Keratinocyte (primary cell): ENCODE measurements at places on chromosomes 2 and 18.

DNA sequence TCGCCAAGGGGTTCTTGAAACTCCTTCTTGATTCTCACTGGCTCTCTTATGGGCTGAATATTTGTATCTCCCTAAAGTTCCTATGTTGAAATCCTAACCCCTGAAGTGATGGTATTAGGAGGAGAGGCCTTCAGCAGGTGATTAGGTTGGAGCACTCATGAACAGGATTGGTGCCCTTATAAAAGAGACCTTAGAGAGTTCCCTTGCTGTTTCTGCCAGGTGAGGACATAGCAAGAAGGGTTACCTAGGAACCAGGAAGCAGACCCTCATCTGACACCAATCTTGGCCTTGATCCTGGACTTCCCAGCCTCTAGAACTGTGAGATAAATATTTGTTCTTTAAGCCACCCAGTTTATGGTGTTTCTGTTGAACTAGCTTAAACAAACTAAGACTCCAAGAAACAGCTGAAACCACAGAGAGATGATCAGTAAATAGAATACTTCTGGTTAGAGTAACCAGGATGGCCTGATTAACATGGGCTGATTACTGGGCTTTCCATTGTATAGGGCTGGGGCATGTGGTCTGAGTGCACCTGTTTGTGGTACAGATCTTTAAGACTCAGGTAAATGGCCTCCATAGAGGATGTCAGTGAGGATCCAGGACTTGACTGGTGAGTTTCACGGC, 7.7 kb upstream of the CDC42EP3 start:
- no peak for DNase-seq

- DNase-seq, result no peak
Measured at GRCh38 chr2:38416296-38417036, 39.4 kb upstream of the ATL2 start.

GRCh38 chr2:36960773-36961172, 5.6 kb downstream of the STRN start:
- DNase-seq, result no peak

DNA sequence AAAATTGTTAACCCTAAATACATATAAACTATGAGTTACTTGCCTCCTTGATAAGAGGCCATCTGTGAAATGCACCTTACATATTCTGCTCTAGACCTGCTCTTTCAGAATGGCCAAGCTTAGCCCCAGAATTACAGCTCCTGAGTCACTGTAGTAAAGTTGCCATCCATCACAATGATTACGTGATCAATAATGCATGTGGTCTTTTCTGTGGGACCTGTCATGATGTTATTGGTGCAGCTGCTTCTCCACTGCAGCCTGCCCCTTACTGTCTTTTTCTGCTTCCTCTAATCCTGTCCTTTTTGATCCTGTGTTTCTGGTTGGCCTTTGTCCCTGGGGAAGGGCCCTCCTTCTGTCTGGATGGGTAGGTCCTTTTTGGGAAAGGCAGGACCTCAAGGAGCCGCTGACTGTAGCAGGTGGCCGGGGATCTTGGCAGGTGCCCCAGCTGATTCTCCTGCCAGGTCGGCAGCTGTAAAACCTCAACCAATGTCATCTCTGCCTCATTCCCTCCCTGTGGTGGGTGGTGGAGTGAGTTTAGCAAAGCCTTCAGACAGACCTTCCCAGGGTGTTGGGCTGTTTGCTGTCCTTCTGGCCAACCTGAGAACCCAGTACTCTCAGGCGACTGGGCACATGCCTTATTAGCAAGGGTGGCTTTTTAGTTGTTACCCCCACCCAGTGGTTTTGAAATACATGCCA, 126.2 kb upstream of the EML6 start:
- DNase-seq, result no peak

DNA sequence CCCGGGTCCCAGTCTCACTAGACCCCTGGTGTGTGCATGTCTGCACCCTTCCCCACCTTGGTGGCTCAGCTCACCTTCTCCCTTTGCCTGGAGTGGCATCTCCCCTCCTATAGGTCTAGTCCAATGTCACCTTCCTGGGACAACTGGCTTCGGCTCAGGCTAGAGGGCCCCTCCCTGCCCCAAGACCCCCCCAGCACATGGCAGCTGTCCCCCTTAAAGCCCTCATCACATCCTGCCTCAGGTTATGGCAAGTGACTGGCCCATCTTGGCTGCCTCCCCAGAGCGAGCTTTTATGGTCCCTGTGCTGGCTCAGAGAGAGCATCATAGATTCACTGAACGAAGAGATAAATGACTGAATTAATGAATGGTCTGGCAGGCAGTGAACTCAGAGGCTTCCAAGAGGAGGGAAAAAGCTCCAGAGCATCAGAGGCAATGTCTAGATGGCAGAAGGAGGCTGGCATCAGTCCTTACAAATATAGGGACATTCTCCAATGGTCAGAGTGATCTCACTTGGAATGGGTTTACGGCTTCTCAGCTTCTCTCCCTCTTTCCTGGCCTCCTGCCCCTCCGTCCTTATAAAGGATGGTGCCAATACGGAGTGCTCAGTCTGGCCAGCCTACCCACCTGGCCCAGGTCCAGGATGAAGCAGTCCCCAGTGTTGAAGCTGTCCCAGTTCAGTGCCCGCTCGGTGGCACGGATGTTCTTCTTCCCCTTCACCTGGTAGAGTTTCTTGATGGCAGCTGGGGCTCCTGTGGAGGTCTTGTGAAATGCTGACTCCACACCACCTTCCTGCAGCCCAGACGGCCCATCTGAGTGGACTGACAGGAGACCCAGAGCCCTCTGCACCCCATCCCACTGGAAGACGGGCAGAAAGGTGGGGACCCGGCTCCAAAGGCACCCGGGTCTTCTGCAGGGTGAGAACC, 9.4 kb downstream of the CAPG start:
- DNase-seq, result no peak

GRCh38 chr18:39208729-39209128, 1643.1 kb upstream of the CELF4 start:
- no peak for DNase-seq

DNA sequence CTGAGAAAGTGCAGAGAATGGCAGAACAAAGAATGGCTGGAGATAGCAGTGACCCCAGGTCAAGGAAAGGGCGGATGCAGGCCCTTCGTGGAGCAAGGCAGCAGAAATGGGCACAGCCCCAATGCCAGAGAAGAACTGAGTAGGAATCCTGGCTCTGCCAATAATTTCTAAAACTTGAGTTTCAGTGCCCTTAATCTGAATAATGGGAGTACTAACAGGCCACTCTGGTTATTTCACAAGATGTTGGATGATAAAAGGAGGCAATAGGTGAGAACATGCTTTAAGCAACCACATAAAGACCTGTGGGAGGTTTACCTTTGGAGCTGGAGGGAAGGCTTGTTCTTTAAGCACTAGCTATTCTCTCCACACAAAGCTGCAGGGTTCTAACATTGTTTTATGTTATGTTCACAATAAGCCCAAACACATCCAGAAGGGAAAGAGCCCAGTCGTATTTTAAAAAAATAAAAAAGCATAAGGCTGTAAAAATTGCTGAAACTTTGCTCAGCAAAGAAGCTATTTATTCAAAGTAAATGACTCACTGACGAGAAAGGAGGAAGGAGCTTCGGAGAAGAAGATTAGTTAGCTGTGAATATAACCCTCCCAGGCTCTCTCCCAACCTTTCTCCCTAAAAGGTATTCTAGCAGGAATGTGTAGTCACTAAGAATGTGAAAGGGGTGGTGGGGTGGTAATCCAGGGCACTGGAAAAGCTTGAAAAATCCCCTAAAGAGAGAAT, 470.2 kb downstream of the TXNL1 start:
- no peak for DNase-seq

DNA sequence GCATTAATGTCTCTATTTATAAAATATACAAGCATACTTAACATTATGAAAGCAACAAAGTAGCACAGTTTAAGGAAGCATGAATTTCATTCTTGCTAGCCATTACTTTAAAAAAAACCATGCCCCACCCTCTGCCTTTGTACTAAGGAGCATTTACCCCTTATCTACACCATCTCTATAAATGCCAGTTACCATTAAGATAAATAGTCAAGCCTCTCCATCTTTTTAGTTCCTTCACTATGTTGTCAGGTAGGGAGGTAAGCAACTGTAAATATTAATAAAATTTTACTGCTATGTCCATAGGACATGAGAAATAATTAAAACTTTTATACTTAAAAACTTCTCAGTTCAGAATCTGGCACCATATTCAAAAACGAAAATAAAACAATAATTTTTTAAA, 42.1 kb downstream of the ROCK1 start:
- DNase-seq, result no peak
